ENCODE measurements at places on chromosomes 16 and 17. TPM values are rescaled to one million over a fixed set of nuclear protein-coding genes. Genes with fewer than 3 reads are reported as not detected.

DNA sequence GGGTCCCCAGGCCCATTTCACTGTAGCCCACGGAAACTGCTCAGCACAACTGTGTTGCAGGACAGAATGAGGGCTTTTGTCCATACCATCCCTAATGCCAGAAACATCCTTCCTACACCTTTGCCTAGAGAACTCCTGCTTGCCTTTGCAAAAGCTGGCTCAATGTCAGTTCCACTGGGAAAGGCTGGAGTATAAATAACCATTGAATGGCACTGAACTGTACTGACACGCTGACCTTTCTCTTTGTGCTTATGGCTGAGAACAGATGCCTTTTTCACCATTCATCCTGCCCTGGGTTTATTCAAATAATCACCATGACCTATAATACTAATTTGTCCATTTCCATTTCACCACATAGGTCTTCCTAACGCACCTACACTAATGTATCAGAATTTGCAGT lies 300.3 kb downstream of the XYLT1 start:
- no peak for DNase-seq

SYT17 gene
- 10.0 TPM for polyA plus RNA-seq

OMG gene
- polyA plus RNA-seq: 0.17 TPM

DNA sequence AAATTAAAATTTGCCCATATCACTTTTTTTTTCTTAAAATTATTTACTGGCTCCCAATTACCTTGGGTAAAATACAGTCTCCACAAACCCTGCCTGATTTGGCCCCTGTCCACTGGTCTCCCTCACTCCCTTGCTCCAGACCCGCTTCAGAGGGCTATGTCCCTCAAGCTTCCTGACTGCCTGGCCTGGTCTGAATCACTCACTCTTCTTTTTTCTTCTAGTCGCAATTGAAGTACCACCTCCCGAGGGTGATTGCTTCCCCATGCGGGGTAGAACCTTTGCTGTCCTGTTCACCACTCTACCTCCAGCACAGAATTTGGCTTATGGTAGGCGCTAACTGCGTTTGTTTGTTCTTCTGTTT lies 598 bp upstream of the PGAP3 start:
- no peak for DNase-seq

ACSM3 gene
- polyA plus RNA-seq: 128 TPM

DNA sequence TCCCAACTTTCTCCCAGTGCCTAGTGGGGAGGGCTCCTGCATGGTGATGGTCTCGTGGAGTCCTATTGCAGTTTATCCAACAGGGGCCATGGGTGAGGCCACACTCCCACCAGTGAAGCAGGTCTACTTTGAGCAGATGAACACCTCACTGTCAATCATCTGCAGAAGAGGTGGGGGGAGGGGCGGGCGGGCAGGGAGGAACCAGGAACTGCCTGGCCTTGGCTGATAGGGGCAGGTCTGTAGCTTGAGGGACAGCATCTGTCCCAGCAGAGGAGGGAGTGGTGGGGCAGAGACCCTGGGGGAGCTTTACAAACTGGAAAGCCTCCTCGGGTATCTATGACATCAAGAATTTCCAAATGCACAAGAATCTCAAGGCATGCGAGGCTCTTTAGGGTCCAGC lies 58.7 kb upstream of the ZNF423 start:
- DNase-seq: no peak

GRCh38 chr17:58006560-58006923 lies 504 bp downstream of the SRSF1 start:
- DNase-seq: peak; percentile 75

GRCh38 chr17:48002266-48002915 lies 31.5 kb downstream of the CDK5RAP3 start:
- DNase-seq: no peak

MYBBP1A gene
- polyA plus RNA-seq: 29.9 TPM

GRCh38 chr17:82328141-82328993 lies 5.2 kb downstream of the SECTM1 start:
- DNase-seq: no peak

- DNase-seq: no peak
Observed at GRCh38 chr16:14373406-14373805, 256.7 kb downstream of the PARN start.

- no peak for DNase-seq
Observed at GRCh38 chr16:30656388-30656787, 1.8 kb upstream of the FBRS start.

- no peak for DNase-seq
Observed at GRCh38 chr16:74252329-74252728, 44.3 kb upstream of the PSMD7 start.

- DNase-seq: no peak
Observed at GRCh38 chr16:29237971-29238370, 168.5 kb downstream of the NPIPB11 start.

GRCh38 chr17:54781389-54781788 lies 119.3 kb upstream of the TOM1L1 start:
- DNase-seq: no peak

STH gene
- not detected for polyA plus RNA-seq

DNA sequence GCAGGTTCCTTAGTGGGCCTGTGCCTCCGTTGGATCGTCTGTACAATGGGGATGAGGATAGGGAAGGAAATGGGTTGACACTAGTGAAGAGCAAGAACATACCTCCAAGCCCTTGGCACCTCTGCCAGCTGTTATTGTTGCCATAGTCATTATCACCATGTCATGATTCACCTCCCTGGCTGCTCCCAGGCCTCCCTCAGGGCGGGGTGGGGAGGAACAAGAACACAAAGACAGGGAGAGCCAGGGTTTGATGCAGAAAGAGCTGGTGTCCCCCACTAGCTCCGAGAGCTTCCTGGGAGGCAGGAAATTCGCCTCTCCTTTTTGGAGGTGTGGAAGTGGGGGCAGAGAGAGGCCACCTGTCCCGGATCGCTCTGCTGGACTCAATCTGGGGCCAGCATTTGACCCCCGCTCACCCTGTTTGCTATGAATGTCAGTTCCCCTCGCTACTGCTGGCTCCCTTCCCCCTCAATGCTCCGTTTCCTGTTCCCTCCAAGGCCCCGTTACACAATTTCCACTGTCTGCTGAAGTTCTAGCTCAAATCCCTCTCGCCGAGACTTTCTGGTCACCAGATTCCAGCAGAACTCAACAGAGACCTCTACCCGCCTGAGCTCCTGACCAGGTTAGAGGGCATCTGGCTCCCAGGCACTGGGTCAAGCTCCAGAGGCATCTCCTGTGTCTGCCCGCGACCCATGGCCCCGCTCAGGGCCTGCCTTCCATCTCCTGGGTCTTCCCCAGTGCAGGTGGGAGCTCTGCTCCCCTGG lies 9.1 kb downstream of the TIMP2 start:
- no peak for DNase-seq

CCL3 gene
- 4.2 TPM for polyA plus RNA-seq

AOC3 gene
- 5.3 TPM for polyA plus RNA-seq

SEC14L5 gene
- polyA plus RNA-seq: 0.18 TPM

GRCh38 chr17:33986088-33986487 lies 269.0 kb upstream of the CCL2 start:
- DNase-seq: no peak

SEZ6L2 gene
- polyA plus RNA-seq: 9.0 TPM

CACNA1G gene
- 6.6 TPM for polyA plus RNA-seq

SETD6 gene
- 31.1 TPM for polyA plus RNA-seq

SYCE1L gene
- polyA plus RNA-seq: 2.3 TPM

GRCh38 chr16:81790830-81791435 lies 11.8 kb downstream of the PLCG2 start:
- no peak for DNase-seq

TBL3 gene
- 27.4 TPM for polyA plus RNA-seq

NPIPB8 gene
- 0.49 TPM for polyA plus RNA-seq

- no peak for DNase-seq
Observed at GRCh38 chr17:37801171-37801570, 56.3 kb upstream of the HNF1B start.
